Esophagus squamous epithelium (tissue), 5 donors: ENCODE measurements at places on chromosomes 2 and 18.

- DNase-seq, result no peak
These were observed 161.1 kb downstream of the ARL4C start for GRCh38 chr2:234335661-234336228.

DNA sequence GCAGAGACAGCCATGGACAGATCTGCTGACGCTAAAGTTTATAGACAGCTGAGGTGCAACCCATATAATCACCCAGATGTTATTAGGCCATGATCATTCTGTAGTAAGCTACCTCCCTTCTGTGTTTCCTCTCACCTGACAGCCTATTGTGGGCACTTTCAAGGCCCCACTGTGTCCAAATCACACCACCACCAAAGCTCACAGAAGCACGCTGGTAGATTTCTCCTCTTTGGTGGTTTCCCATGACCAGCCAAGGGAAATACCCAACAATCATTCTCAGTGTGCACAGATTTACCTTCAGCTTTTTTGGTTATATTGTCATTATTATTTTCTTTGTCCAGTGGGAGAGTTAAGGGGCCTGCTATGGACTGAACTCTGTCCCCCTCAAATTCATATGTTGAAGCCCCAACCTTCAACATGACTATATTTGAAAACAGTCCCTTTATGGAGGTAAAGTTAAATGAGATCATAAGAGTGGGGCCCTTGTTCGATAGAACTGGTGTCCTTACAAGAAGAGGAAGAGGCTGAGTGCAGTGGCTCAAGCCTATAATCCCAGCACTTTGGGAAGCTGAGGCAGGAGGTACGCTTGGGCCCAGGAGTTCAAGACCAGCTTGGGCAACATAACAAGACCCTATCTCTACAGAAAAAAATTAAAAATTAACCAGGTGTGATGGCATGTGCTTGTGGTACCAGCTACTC, 74.0 kb upstream of the MSH6 start:
- DNase-seq, result no peak

GRCh38 chr2:202818321-202818720, 53.2 kb downstream of the ICA1L start:
- DNase-seq, result no peak

DNA sequence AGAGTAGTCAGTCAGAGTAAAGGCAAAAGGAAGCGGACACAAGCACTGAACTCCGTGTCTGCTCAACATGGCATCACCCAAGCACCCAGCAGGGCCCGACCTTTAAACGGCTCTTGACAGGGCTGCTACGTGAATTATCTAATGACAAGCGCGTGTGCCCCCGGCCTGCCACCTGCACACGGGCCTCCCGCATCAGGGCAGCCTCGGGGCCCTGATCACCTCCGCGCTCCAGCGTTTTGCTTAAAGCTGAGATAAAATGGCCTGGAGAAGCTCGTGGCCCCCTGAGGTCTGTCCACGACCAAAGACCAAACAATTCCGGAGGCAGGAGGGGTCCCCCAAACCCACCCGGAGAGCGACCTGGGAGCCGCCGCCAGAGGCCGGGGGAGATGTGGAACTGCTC, 376 bp downstream of the NDUFA10 start:
- DNase-seq, result no peak

DNA sequence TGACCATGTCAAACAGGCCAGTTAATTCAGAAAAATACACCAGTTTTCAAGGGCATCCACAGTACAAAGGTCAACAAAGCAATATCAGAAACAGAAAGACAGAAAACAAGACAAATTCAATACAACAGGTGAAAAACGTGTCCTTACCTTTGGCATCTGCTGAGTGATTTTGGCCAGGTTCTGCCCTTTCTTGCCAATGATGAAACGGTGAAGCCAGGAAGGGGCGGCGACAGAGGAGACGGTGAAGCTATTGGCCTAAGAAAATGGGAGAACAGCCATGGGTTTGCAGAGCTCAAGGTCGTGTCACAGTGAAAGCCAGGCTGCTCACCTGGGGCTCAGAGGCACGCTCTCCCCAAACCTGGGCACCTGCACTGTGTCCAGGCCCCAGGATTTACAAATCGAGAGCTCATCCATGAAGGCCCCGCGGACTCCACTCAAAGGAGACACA, 60.5 kb downstream of the HDLBP start:
- no peak for DNase-seq

DNA sequence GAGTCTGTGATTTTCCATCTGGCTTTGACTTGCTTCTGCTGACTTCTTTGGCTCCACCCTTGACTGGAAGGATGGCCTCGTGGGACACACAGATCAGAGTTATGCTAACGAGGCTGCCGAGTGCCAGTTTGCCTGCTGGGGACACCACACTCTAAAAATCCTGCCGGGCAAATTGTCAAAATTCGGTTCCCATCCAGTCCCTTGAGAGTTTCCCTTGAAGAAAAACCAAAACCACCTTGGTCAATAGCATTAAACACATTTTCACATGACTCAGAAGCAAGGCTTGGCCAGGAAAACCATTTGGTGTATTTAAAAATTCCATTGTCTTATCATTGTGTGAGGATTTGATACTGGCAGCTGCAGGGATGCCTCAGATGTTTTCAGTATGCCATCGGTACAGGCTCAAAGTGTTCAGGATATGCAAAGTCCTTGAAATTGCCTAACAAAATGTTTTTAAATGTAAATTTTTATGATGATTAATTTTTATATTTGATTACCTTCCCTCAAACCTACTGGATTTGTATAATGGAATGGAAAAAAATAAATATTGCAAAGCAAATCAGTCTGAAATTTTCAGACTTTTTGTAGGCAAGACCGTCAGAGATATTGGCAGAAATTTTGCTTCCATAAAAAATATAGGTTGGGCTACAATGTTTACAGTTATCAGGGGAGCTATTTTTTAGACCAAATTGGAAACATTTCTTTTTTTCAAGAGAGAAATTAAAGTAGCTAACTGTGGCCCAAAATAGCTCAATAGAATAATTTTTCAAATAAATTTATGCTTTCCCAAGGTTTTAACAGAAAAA, 41.6 kb downstream of the KCNE4 start:
- DNase-seq, result no peak

DNA sequence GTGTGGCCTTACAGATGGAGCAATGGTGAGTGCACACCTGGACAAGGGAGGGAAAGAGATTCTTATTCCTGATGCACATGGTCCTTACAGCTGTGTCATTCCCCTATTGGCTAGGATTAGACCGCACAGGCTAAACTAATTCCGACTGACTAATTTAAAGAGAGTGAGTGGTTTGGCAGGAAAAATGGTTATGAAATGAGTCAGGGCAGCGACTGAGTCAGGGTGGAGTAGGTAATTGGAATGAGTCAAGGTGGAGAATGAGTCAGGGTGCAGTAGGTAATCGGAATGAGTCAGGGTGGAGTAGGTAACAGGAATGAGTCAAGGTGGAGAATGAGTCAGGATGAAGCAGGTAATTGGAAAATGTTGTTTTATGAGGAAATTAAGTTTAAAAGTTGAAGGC, 1353.7 kb upstream of the LRRTM1 start:
- DNase-seq, result no peak

GRCh38 chr2:49261781-49262180, 107.5 kb upstream of the FSHR start:
- DNase-seq, result no peak

- DNase-seq, result no peak
These were observed 253.7 kb upstream of the THUMPD2 start for GRCh38 chr2:40032650-40033319.

GRCh38 chr2:102044235-102044896, 52.6 kb downstream of the IL1R2 start:
- no peak for DNase-seq

DNA sequence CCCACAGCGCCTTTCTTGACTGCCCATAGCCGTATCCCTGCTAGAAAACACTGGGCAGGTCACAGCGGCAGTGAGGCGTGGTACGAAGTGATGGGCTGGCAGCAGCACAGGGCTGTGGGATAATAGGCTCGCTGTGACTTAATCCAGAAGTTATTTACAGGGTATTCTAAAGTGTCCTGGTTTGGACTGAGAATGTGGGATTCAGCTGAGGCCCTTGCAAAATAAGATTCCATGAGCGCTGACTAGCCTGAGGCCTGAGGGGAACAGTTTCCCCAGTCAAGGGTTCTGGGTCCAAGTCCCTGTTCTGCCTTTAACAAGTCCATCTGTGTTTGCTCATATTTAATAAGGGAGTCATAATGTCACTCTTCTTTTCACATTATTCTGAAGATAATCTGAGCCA, 34.6 kb downstream of the SETBP1 start:
- no peak for DNase-seq

DNA sequence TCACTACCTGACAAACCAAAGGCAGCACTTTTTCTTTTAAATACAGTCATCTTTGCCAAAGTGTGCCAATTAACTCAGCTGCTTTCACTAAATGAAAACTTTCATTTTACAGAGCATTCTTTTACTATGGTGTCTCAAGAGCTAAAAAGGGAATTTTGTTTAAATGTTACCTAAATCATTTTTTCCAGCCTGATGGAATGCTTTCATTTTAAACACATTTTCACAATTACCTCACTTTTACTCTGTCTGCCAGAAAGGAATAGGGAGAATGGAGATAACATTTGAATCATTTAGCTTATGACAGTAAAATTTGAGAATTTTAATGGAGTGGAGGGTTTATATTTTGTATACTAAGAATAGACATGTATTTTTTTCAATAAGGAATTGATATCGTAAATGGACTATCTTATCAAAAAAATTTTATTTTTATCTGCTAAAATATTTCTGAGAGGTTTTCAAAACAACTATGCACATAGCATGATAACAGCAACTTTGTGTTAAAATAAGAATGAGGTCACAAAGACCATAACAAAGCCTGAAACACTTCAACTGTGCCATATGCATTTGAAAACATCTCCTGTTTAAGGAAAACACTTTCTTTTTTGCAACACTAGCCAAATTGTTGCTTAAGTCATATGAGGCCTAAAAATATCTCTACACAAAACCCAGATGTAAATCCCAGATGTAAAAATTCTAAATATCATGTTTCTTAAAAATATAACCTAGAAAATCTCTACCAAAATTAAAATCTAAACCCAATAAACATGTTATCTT, 769.9 kb upstream of the FSHR start:
- DNase-seq, result no peak
